ENCODE measurements at places on chromosomes 11 and 22. TPM values are rescaled to one million over a fixed set of nuclear protein-coding genes. Genes with fewer than 3 reads are reported as not detected.

DNA sequence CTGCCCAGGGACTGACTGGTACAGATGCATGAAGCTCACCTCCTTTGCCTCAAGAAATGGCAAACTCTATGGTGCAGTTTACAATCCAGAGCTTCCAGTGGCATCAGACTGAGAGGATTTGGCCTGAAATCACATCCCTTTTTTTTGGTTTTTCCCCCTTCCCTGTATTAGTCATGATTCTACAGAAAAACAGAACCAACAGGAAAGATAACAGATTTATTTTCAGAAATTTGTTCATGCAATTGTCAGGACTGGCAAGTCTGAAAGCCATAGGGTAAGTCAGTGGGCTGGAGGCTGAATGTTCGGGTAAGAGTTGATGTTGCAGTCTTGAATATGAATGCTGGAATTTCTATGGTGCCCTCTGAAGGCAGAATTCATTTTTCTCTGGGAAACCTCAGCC is 12.0 kb upstream of the ZDHHC13 start:
- no peak for DNase-seq

DNA sequence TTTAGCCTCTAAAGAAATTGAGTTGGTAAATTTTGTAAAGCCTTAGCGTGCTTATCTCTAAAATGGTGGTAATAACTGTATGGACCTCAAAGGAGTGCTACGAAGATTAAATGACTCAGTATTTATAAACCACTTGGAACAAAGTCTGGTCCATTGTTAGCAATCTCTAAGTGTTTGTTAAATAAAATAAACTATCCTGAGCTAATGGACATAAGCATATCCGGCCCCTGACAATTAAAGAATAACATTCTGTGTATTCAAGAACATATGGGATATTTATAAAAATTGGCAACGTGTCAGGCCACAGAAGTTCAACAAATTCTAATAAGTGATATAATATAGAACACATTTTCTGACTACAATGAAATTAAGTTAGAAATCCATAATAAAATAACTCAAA is 71.0 kb downstream of the MYEOV start:
- no peak for DNase-seq

- DNase-seq = no peak
Measured at GRCh38 chr22:39055658-39056057, 15.0 kb downstream of the APOBEC3F start.

DNA sequence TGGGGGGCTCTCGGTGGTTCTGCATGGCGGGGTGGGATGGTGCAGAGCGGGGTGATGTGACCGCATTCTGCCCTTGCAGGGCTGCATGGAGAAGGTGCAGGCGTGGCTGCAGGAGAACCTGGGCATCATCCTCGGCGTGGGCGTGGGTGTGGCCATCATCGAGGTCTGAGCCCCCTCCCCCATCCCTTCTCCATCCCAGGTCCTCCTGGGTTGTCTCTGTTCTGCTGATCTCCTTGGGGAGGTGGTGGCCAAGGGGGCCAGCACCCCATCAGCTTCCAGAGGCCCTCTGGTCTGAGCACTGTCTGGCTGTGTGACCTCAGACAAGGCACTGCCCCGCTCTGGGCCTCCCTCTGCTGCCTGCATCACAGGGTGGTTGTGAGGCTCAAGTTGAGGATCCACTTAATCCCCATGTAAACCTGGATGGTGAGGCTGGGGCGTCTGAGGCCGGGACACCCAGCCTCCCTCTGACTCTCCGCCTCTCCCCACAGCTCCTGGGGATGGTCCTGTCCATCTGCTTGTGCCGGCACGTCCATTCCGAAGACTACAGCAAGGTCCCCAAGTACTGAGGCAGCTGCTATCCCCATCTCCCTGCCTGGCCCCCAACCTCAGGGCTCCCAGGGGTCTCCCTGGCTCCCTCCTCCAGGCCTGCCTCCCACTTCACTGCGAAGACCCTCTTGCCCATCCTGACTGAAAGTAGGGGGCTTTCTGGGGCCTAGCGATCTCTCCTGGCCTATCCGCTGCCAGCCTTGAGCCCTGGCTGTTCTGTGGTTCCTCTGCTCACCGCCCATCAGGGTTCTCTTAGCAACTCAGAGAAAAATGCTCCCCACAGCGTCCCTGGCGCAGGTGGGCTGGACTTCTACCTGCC is 53.3 kb downstream of the CD82 start:
- no peak for DNase-seq

GRCh38 chr11:76649851-76650372 is 20.6 kb downstream of the LRRC32 start:
- DNase-seq = no peak

- no peak for DNase-seq
Measured at GRCh38 chr11:105033781-105034180, 1.2 kb downstream of the CASP1 start.

GRCh38 chr11:19843079-19843478 is 130.4 kb downstream of the NAV2 start:
- DNase-seq = no peak

DNA sequence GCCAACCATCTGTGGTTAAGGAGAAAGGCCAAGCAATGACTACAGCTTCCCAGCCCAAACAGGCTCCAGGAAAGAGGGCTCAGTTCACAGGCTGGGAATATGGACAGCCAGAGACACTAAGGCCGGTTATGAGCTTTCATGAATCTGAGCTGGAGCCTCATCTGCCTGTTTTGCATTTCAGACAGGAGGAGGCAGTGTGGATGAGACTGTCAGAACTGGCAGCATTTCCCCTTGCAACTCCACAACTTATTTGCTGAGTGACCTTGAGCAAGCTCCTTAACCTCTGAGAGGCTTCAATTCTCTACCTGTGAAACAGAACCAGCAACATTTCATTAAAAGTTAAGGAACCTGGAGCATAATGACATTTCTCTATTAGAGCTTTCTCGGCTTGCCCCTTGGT is 264.0 kb downstream of the ETS1 start:
- DNase-seq = peak; percentile 65

- DNase-seq = no peak
Measured at GRCh38 chr22:37331034-37331428, 48.7 kb downstream of the CYTH4 start.

GRCh38 chr11:45892856-45893255 is 7.4 kb downstream of the MAPK8IP1 start:
- DNase-seq = no peak

- DNase-seq = no peak
Measured at GRCh38 chr11:69013009-69013951, at the start of gene MRGPRF. MRGPRF (minus strand) TSS chr11:69013246; CDS start chr11:69009901, 3,345 bp downstream.

GRCh38 chr11:68528630-68529029 is 68.1 kb downstream of the PPP6R3 start:
- DNase-seq = peak; percentile 46

GRCh38 chr11:60699936-60700335 is 524 bp downstream of the MS4A8 start:
- DNase-seq = no peak

DNA sequence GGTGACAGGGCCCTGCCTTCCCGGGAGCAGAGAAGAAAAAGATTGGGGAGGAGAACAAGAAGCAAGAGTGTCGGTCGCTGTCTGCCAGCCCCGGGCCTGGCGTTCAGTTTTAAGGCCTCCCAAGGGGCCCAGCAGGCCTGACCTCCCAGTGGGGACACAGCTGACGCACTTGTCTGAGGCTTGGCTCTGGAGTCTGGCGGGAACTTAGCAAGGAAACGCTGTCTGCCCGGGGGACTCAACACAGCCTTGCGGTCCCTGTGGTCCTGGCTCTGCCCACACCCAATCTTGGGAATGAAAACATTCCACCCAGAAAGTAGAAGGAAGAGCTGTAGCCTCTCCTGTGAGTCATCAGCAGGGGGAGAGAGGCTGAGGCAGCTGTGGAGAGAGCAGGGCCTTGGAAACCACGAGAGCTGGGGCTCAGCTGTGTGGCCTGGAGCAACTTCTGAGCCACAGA is 54.4 kb downstream of the TRAF6 start:
- no peak for DNase-seq

- no peak for DNase-seq
Measured at GRCh38 chr22:39738746-39739145, 154.8 kb downstream of the ENTHD1 start.

GRCh38 chr11:124917115-124917637 is 1.9 kb upstream of the HEPN1 start:
- DNase-seq = no peak

DNA sequence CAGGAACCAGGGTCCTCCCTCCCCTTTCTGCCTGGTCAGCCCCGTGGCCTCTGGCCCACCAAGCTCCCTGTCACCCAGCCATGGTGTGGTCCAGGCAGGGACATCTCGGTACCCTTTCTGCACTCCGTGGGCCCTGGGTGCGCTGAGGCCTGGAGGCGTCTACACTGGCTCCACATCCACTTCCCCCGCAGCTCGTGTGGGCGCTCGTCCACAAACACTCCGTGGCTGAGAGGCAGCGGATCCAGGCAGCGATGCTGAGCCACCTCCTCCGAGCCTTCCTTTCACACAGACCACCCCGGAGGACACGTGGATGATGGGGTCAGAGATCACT is 16.1 kb downstream of the RNH1 start:
- no peak for DNase-seq

GRCh38 chr11:122632181-122632824 is 23.2 kb upstream of the UBASH3B start:
- no peak for DNase-seq

DNA sequence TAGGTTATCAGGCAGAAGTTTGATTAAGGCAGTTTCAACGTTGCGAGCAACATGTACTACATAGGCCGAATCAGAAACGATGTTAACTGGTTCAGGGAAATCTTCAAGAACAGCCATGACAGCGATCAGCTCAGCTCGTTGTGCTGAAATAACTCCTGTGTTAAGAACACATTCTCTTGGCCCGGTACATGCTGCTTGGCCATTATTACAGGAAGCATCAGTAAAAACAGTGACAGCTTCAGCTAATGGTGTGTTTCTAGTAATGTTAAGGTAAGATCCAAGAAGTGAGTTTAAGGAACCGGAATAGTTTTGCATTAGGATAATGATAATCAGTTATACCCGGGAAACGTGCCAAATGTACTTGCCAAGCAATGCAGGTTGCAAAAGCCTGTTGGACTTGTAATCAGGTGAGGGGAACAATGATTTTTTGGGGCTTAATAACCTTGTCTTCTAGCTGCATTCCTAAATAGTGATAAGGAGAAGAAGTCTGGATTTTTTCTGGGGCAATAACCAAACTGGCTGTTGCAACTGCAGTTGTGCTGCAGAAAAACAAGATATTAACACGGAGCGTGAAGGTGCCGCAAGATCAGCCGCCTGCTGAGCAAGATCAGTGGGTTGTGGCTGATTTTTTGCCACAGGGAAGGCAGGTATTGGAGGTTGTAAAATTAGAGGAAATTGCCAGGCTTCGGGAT is 14.3 kb downstream of the OR52K1 start:
- no peak for DNase-seq

GRCh38 chr11:44942029-44942955 is 8.4 kb downstream of the TP53I11 start:
- DNase-seq = no peak

- no peak for DNase-seq
Measured at GRCh38 chr11:2140411-2141400, 1.5 kb upstream of the IGF2 start.

GRCh38 chr11:61968758-61969390 is 1.4 kb upstream of the FTH1 start:
- no peak for DNase-seq

GRCh38 chr11:12801976-12802375 is 127.8 kb downstream of the TEAD1 start:
- DNase-seq = no peak

- no peak for DNase-seq
Measured at GRCh38 chr11:64252003-64252872, 908 bp downstream of the PLCB3 start.

DNA sequence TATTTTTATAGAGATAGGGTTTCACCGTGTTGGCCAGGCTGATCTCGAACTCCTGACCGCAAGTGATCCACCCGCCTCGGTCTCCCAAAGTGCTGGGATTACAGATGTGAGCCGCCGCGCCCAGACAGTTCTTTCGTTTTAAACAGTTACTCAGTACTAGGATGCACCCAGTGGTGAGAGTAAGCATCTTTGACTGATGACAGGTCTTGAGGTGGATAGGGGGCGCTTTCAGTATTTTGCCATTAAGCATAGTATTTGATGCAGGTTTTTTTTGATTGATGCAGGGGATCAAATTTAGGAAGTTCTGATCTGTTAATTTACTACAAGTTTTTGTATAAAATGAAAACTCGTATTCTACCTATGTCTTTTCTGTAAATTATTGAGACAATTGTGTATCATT is 13.2 kb upstream of the TRIM34 start:
- DNase-seq = no peak

GRCh38 chr11:8099291-8099899 is 18.4 kb downstream of the TUB start:
- peak; percentile 76 for DNase-seq

- no peak for DNase-seq
Measured at GRCh38 chr22:37263966-37264887, 18.1 kb upstream of the CYTH4 start.

Gene OLFML1
- total RNA-seq = not detected

Gene ENTHD1
- total RNA-seq = not detected

Gene SMTNL1
- not detected for total RNA-seq

Gene ILK
- 138 TPM for total RNA-seq

Gene FAM83F
- total RNA-seq = not detected

Gene DKK3
- total RNA-seq = not detected

Gene KCNE3
- not detected for total RNA-seq

All from activated CD4-positive, alpha-beta memory T cell treated with anti-CD3 and anti-CD28 coated beads, Interleukin-2, amount 10 ng/mL, durations not matched to agents 7 days and 5 days (primary cell).